Activated CD4-positive, CD25-positive, alpha-beta regulatory T cell treated with anti-CD3 and anti-CD28 coated beads, Interleukin-2, amount 50 U/mL, for 16 hours (primary cell): ENCODE measurements at places on chromosomes 6 and 20.

- DNase-seq = no peak
Observed at GRCh38 chr6:46331461-46331860, 159.8 kb downstream of the RCAN2 start.

DNA sequence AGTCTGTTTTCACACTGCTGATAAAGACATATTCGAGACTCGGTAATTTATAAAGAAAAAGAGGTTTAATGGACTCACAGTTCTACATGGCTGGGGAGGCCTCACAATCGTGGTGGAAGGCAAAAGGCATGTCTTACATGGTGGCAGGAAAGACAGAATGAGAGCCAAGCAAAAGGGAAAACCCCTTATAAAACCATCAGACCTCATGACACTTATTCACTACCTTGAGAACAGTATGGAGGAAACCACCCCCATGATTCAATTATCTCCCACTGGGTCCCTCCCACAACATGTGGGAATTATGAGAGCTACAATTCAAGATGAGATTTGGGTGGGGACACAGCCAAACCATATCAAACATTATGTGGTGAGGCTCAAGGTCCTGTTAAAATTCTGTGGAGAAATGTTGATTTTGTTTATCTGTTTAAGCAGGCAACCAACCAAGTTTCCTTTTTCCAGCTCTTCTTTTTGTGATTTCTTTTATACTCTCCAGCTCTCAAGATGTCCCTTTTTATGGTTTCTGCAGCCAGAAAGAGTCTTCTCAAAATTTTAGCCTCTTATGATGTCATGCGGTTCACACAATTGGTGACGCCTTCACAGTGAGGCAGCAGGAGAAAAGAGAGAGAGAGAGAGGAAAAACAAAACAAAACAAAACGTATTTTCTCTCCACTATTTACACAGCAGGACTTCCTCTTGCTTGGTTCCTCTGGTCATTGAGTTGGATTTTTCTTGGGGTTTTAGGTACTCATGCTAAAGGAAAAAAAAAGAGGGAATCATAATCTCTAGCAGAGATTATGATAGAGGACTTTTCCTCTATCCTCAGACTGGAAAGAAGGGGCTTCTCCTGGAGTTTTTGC lies 18.0 kb downstream of the AIG1 start:
- no peak for DNase-seq

GRCh38 chr6:85273870-85274269 lies 176.0 kb upstream of the NT5E start:
- no peak for DNase-seq

- DNase-seq = no peak
Observed at GRCh38 chr6:169965657-169966311, 214.4 kb downstream of the ERMARD start.

GRCh38 chr20:24993337-24994185 lies 1.0 kb upstream of the APMAP start:
- no peak for DNase-seq

DNA sequence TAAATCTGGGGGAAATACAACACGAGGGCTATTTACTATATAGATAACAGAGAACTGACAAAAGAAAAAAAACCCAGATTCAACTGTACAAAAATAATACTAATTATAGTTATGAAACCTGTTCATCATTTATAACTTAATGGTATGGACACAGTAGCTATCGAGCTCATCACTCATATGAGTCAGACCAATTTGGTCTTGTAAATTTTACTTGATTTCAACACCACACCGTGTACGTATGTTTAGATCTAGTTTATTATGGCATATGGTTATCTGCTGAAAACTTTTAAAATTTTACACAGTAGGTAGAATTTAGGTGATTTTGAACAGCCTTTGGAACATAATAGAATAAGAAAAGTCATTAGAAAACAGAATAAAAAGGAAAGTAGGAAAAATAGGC lies 5.5 kb downstream of the MYLK4 start:
- no peak for DNase-seq

- DNase-seq = no peak
Observed at GRCh38 chr20:49894073-49894470, 21.3 kb downstream of the SPATA2 start.

DNA sequence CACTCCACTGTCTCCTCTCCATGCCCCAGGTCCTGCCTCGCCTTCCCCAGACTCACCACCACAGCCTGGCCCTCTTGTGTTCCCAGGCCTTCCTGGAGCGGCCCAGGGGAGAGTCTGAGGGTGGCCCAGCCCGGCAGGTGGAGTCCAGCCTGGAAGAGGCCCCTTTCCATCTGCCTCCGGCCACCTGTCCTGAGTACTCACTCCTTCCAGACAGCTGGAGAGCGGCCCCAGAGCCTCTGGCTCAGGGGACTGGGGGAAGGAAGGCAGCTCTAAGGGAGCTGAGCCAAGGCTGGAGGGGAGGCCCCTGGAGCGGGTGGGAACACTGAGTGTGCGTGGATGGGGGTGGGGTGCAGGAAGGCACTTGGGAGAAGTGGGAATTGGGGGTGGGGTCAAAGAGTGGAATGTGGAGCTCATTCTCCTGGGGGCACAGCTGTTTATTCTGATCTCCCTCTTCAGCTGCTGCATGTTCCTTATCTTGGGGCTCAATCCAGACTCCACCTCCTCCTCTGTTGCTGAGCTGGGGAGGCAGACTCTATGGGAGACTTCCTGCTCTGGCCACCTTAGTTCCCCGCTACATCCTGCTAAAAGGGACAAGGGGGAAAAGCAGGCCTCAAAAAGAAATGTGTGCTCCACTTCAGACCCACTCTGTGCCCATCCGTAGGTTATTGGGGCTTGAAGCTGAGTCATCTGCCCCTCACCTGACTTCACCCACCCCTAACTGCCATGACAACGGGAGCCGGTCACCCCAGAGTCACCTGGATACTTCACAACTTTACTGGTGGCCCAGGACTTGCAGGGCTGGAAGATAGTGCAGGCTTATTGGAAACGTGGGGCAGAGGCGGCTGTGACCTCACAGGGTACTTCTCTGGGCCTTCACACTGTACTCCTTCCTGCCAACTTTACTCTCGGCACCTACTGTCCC lies 19.5 kb upstream of the TAF8 start:
- no peak for DNase-seq

DNA sequence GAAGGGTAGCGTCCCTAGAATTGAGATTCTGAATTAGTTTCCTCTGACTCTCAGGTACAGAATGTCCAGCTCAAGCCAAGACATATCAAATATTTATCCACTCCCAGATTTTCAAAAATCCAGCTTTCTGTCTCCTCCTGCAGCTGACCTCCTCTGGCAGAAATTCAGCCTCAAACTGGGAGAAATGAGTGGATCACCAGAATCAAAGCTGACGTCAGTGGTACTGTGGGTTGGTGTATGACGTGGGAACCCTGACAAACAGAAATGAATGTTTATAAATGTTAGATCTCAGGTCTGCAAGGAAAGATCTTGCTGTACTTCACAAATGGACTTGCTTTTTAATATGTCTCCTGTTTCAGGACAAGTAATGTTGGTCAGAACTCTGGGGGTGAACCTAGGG lies 595.0 kb downstream of the PTPRT start:
- no peak for DNase-seq

GRCh38 chr6:72855471-72855870 lies 233.6 kb downstream of the KCNQ5 start:
- DNase-seq = no peak

GRCh38 chr20:2535711-2536559 lies 438 bp upstream of the TMC2 start:
- DNase-seq = no peak

DNA sequence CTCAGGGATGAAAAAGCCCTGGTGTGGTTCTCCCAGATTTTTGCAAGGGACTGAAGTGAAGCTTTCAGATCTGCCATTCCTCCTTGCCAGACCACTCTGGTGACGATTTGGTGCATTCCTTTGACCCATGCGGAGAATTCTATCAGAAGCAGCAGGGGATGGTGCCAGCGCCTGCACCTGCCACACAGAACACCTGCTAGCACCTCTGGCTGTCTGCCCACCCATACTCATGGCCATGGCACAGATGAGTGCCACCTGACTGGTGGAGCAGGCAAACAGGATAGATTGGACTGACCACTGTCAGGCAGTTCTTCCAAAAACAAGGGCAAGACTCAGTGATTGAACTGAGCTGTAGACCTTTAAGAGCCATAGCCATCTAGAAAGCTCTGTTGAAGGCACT lies 107.1 kb downstream of the CDYL start:
- DNase-seq = no peak

DNA sequence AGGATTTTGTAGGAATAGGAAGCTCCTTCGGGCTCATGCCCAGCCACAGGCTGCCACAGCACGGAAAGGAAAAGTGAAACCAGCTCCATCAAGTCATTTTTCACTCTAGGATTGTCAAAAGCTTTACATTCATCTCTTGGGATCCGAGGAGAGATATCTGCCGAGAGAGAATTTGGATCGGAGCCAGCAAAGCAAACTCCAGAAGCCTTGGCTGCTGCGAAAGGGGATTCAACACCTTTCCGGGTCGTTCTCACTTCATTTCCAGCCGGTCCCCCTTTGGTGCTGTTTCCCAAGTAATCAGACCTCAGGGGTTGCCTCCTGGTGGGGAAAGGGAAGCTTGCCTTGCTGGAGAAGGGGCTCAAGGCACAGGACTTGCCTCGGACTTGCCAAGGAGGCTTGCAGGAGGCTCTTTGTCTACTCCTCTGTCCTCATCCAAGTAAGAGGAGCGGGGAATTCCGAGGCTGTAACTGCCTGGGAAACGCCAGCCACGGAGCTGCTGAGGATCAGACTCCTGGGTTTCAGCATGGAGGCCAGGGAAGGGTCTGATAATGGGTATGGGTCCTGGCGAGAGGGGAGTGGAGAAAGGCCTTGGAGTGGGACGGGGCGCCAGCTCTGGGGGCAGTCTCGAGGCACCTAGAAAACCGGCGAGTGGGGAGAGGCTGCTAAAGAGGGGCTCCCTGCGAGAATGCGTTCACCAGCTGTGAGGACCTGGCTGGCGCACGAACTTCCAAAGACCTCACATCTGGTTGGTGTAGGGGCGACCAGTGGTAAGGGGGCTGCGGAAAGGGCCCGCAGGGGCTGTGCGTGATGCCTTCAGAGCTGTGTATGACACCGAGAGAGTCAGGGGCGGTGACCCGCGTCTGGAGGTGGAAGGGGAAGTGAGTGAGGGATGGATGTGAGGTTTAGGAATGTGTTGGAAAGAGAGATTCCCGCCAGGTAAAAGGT lies 702 bp downstream of the ETV7 start:
- DNase-seq = no peak

GRCh38 chr6:104402572-104402971 lies 457.1 kb downstream of the HACE1 start:
- no peak for DNase-seq
